ENCODE measurements at places on chromosomes 3 and 15.

GRCh38 chr15:81097890-81098280, 36.2 kb upstream of the CFAP161 start:
- no peak for DNase-seq

GRCh38 chr3:172043233-172043632, 3.9 kb downstream of the FNDC3B start:
- no peak for DNase-seq

- DNase-seq, result no peak
Measured at GRCh38 chr3:193851941-193852674, 259.1 kb downstream of the OPA1 start.

DNA sequence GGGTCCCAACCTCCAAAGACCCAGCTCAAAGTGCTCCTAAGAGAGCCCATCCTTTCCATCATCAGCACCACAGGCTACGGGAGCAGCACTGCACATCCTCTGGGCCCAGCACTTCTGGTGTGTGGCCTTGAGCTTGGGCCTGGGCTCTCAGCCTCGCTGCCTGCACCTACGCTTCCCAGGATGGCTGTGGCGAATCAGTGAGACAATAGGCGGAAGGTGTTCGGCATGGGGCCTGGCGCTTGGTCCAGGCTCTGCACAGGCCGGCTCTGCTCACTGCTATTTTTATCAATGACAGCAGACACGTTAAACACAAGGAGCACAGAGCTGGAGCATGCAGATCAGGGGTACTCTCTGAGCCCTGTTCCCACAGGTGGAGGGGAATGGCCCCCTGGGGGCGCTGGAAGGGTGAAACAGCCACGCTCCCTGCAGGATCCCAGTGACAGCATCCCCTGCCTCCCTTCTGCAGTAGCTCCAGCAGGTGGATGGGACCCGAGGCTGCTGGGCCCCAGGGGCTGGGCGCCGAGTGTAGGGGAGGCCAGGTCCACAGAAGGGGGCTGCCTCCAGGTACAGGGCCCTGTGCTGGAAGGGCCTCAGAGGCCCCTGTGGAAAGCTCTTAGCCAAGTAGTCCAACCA, 90.0 kb upstream of the RPL32 start:
- DNase-seq, result no peak

- no peak for DNase-seq
Measured at GRCh38 chr15:101126618-101127505, 125.0 kb downstream of the CHSY1 start.

- DNase-seq, result no peak
Measured at GRCh38 chr3:127483902-127484591, 106.5 kb downstream of the TPRA1 start.

DNA sequence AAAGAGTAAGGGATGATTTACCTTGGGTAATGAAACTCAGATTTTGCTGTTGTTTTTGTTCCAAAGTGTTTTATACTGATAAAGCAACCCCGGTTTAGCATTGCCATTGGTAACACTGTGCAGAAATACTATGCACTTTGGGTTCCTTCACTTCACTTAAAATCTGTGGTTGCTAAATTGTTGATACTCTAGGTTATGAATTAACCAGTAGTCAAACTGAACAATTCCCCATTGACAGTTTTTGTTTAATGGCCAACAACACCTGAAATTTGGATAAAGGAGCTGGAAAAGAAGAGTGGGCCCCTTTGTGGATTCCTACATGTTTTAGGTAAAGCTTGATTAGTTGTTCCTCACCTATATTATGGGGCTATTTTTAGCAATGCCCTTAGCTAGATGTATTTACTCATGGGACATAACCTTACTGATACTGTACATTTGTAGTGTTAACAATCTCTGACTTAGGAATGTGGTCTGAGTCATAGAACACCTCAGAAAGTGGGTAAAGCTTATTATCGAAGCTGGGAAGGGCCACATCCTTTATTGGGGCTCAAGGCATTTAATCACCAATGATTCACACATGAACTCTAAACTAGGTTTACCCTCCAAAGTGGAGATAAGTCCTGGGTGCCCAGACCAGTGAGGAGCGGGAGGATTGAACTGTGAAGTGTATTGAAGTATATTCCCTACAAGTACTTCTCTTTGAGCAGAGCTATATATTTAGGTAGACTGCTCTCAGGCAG, 29.5 kb upstream of the THRB start:
- DNase-seq, result no peak

GRCh38 chr3:145842294-145842902, 318.6 kb downstream of the PLOD2 start:
- no peak for DNase-seq

- no peak for DNase-seq
Measured at GRCh38 chr15:90325726-90326125, 26.4 kb upstream of the ZNF774 start.

GRCh38 chr3:118089563-118089962, 945.1 kb downstream of the IGSF11 start:
- DNase-seq, result no peak

GRCh38 chr3:15171096-15171495, 35.0 kb upstream of the CAPN7 start:
- no peak for DNase-seq

DNA sequence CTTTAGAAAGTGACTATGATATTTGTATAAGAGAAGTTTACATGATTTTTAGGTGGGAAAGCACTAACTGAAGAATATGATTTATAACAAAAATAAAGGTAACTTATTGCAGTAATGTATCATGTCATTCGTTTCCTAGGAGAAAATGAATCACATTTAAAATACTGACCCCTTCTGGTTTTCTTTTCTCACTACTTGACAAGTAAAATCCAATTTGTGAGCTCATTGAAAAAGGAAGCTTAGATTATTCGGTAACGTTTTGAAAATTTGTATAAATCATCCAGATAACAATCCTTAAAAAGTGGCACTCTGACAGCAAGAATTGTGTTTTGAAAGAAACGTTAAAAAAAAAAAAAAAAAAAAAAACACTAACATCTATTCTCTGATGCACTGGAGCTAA, 39.0 kb downstream of the NSUN3 start:
- no peak for DNase-seq

GRCh38 chr15:85649372-85649771, 145.4 kb downstream of the KLHL25 start:
- DNase-seq, result no peak

- DNase-seq, result no peak
Measured at GRCh38 chr3:33052671-33053070, 44.3 kb downstream of the GLB1 start.

DNA sequence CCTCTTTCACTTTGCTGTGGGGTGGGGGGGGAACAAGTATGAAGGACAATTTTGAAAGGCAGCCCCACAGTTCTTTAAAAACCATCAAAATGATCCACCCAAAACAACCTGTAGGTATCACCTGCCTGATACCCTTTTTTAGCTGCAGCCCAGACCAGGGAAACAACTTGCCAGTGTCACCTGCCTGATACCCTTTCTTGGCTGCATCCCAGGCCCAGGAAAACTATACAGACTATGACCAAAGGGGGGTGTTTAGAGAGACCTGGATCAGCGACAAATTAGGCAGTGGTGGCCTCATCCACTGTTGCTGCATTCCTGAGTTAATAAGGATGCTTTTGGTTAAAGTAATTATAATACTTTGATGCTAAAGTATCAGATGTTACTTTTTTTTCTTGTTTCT, 122.0 kb downstream of the VPS13C start:
- no peak for DNase-seq

- DNase-seq, result no peak
Measured at GRCh38 chr3:76585794-76586392, 454.0 kb upstream of the ROBO2 start.

GRCh38 chr3:113070681-113071113, 79.9 kb downstream of the GTPBP8 start:
- no peak for DNase-seq

GRCh38 chr3:59606638-59607266, 556.9 kb upstream of the CFAP20DC start:
- no peak for DNase-seq

GRCh38 chr15:36356978-36357601, 222.3 kb upstream of the CDIN1 start:
- no peak for DNase-seq

DNA sequence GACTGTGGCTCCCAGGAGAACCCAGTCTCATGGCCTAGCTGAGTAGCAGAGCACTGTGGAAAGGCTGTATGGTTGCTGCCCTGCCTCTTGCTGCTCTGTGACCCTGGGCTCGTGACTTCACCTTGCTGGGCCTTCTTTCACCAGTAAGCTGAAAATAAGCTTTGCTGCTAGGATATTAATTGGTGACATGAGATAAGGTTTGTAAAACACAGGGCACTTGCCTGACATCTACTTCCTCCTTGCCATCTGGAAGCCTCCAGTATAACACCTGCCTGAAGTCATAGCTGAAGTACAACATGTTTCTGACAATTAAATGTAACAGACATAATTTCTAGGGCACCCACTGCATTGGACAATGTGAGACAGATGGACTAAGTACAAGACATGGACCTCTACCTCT, 53.6 kb downstream of the CLEC3B start:
- DNase-seq, result no peak

- DNase-seq, result no peak
Measured at GRCh38 chr15:76674883-76675282, 230.3 kb downstream of the SCAPER start.

GRCh38 chr15:38652998-38653397, 88.4 kb upstream of the RASGRP1 start:
- DNase-seq, result peak; percentile 93

GRCh38 chr15:76235186-76235826, 76.0 kb downstream of the ETFA start:
- DNase-seq, result no peak

- DNase-seq, result no peak
Measured at GRCh38 chr3:24184528-24185176, 239.6 kb downstream of the NR1D2 start.

- no peak for DNase-seq
Measured at GRCh38 chr3:186330772-186331460, 31.1 kb downstream of the DGKG start.

DNA sequence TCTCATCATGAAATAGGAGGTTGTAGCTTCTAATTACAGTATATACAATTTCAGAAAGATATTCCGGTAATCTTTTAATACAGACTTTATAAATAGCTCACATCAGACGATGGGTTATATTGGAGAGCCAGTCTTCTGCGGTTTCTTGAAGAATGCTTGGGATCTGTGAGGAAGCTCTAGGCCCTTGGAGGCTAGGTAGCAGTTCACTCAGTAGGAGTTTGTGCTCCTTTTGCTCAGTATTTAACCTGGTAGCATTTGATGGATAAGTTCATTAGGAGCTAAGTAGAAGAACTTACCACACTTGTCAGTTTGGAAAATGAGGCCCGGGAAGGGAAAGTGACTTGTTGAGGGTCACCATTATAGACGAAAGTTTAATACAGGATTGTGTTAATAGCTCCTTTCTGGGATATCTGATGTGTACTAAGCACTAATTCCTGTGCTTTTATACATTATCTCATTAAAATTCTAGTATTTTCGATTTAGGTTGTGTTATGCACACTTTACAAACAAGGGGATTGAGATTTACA, 2.8 kb downstream of the FNDC3B start:
- no peak for DNase-seq

DNA sequence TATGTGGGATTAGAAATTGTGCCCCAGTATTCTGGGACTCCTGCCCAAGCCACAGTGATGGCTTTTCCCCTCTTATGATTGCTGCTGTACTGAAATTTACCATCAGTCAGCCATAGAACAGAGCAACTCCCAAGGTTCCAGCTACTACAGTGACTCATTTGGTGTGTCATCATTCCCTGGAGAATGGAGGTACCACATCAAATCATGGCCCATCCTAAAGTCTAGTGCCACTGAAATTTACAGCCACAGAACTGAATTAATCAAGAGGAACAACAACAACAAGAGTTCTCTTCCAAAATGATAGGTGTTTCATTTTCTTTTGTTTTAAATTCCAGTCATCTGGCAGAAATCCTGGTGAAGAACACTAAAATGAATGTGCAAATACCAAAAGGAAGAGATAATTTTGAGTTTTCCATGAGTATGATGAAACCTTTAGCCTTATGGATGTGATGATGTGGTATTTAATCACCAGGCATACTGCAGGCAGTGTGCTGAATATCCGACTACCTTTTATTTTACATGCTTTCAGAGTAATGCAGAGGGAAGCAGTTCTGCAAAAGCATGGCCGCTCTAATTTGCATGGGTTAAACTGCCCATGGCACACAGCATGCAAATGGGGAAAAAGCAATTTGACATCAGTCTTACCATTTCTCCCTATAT, 75.6 kb upstream of the SLC2A2 start:
- no peak for DNase-seq

GRCh38 chr3:16913264-16913580, 28.5 kb downstream of the PLCL2 start:
- no peak for DNase-seq

DNA sequence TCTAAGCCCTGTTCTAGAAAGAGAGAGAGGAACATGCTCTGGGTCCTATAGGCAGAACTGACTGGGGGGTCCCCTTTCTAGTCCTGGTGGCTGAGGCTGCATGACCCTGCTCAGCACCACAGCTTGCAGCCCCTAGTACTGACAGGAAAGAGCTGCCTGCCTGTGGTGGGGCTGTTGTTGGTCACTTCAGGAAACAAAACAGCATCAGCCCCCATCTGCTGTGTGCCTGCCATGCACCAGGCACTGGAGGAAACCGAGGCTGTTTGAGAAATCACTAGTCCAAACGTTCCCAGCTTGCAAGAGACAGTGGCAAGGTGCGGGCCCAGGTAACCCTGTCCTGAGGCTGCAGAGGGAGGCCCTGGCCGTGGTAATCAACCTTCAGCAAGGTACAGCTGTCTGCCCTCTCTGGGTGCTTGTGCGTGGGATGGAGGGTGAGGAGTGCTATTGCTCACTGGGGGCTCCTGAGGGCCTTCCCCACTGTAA, 90.6 kb downstream of the IQSEC1 start:
- DNase-seq, result no peak

DNA sequence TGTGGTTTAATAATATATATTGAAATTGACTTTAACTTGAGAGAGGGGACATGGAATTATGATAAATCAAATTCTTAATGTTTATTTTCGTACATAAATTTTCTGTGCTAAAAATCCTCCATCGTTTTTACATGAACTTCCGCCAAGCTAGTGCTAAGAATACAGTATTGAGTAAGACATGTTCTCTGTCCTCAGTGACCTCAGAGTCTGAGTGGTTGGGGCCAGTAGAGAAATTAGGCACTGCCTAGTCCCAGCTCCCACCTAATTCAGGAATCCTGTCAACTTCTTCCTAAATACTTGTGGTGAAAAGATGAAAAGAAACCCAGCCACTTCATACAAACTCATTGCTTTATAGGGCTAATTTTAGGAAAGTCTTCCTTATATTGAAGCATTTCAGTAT, 110.3 kb downstream of the PPP2R3A start:
- no peak for DNase-seq
